ENCODE measurements at places on chromosomes 12 and 14.

DNA sequence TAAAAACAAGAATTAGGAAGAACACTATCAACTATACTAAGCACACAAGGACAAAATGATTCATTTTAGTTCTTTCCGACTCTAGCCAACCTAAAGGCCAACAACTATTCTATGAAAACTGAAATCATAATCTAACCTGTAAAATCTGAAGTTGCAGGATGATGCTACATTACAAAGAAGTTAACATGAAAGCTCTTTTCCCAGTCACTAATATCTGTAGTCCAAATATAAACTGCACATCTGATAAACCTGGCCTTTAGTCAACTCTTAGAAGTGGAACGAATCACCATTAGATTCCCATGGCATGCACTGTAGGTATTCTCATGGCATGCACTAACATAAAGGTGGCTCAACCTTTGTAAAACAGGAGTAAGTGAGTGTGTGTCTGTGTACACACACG, 41.7 kb downstream of the BLTP3B start:
- no peak for DNase-seq

GRCh38 chr12:85275374-85275773, 4.6 kb upstream of the ALX1 start:
- no peak for DNase-seq

DNA sequence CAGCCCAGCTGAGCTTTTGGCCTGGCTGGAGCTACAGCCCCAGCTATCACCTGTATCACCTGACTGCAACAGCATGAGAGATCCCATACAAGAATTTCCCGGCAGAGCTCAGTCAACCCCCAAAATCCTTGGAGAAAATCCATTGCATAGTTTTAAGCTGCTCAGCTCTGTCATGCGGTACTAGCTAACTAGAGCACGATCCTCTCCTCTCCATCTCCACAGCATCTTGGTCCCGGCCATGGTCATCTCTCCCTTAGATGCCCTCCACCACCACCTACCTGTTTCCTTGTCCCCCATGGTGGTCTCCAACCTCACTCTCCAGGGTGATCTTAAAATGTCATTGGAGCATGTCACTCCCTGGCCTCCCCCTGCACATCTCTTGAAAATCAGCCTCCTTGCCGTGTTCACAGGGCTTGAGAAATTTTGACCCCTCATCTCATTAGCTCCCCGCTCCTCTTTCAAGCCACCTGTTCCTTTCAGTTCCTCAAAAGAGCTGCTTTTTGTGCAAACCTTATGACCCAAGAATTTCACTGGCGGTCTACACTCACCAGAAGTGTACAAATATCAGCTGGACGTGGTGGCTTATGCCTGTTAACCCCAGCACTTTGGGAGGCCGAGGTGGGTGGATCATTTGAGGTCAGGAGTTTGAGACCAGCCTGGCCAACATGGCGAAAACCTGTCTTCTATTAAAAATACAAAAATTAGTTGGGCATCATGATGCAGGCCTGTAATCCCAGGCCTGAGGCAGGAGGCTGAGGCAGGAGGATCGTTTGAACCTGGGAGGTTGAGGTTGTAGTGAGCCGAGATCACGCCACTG, 8.1 kb upstream of the CLMN start:
- no peak for DNase-seq

DNA sequence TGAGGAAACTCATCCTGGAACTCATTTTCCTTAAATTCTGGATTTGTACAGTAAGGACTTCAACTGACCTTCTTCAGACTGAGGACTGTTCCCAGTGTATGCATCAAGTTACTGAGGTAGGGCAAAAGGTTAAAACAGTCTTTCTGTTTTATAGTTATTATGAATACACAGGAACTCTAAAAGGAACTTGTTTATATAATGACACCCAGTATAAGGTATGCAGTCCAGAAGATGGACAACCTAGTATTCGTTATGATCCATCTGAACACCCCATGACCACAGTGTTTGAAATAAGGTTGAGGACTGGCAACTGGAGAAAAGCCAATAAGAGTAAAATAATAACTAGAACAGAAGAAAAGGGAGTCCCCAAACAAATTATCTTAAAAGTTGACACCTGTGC, 779.9 kb upstream of the TMEM132C start:
- DNase-seq = no peak

DNA sequence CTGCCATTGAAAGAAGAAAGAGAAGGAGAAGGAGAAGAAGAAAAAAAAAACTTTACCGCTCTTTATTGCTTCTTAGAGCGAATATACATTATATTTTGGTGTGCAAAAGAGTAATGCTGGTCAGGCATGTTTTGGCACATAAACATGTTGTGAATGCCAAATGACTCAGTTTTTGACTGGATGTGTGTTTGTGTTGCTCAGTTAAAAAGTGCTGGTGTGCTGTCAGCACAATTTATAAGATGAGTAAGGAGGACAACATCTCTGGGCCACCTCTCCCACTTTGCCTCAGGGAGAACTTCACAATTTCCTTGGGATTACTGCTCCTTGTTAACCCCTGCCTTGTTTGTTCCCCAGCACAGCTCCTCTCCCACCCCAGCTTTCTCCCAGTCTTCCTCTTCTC, 584.8 kb downstream of the ETNK1 start:
- DNase-seq = no peak

GRCh38 chr14:74858022-74858421, 17.9 kb downstream of the PROX2 start:
- no peak for DNase-seq

- no peak for DNase-seq
These were observed 29.1 kb upstream of the ANO6 start for GRCh38 chr12:45186762-45187161.

GRCh38 chr12:1464925-1465324, 129.5 kb downstream of the FBXL14 start:
- no peak for DNase-seq

DNA sequence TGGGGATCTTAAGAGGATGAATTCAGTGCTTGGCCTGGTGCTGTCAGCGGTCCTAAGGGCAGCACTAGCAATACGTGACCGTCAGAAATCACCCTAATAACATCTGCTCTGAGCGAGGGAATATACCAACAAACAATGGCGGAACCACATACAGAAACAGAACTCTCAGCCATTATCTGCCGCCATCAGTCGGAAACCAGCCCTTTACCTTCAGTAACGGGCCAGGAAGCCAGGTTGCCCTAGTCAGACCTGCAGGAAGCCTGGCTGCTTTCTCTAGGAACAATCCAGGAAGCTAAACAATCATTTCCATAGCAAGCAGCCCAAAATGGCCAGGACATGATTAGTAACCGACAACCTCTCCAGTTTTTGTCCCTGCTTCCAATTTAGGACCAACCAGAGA, 5.6 kb downstream of the CDCA4 start:
- no peak for DNase-seq

- DNase-seq = no peak
These were observed 84.2 kb upstream of the GRIN2B start for GRCh38 chr12:14065616-14066015.

GRCh38 chr14:23621204-23621931, 14.8 kb upstream of the DHRS2 start:
- no peak for DNase-seq

- no peak for DNase-seq
These were observed 151.6 kb downstream of the HELB start for GRCh38 chr12:66453844-66454243.
